ENCODE measurements at places on chromosomes 7 and 10.

- no peak for DNase-seq
Observed at GRCh38 chr10:5433182-5433581, 20.8 kb downstream of the NET1 start.

- DNase-seq, result no peak
Observed at GRCh38 chr7:125391921-125392320, 462.3 kb upstream of the POT1 start.

- DNase-seq, result no peak
Observed at GRCh38 chr10:2392145-2392812, 655.0 kb upstream of the ADARB2 start.

DNA sequence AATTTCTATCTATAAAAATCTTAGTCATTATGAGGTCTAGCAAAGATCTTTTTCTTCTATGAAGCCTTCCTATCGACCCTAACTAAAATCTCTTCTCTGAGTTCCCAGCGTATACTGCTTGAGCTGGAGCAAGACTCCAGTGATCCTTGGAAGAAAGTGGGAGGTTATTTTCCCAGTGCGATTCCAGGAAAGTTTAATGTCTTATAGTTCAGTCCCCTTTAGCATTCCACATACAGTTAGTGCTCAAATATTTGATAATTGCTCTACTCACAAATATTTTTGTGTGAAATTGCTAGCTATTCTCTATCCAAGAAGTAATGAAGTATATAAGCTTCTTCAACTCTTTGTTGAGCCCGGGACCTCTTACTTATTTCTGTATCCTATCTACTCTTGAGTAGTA lies 47.7 kb downstream of the ZEB1 start:
- no peak for DNase-seq

DNA sequence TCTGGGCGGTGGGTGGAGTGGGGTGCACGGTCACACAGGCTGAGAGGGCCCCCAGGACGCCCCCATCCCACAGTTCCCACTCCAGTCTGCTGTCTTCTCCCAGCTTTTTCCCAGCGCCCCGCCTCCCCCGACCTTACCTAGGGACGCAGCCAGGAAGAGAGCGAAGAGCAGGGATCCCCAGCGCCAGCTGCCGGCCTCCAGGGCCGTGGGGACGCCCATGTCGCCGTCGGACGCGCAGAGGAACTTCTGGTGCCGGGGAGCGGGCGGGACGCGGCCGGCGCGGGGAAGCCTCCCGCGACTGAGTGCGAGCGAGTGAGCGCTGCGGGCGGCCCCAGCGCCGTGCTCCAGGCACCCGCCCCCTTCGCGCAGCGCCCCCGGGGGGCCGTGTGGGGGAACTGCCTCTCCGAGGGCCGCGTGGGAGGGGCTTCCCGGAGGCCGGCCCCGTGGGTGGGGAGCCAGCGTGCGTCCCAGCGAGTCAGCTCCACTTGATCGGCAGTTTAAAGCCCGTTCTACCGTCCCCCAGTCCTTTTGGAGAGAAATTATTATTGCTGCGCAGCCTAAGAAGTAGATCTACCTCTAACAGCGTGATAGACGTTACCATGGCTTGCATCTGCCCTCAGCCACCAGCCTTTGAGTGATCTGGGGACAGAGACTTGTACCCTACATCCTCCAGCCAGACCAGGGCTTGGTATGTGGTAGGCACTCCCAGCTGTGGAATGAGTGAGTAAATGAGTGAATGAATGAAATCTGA lies at the start of gene VSIR:
TSS of gene VSIR (minus strand) at position 300 of the 751 bp plus-strand sequence. CDS start at position 219, 81 bp downstream.
- DNase-seq, result peak; percentile 98

GRCh38 chr10:130741901-130742855 lies 569.3 kb downstream of the TCERG1L start:
- DNase-seq, result peak; percentile 33

GRCh38 chr10:44339218-44339617 lies 45.7 kb downstream of the CXCL12 start:
- DNase-seq, result no peak

DNA sequence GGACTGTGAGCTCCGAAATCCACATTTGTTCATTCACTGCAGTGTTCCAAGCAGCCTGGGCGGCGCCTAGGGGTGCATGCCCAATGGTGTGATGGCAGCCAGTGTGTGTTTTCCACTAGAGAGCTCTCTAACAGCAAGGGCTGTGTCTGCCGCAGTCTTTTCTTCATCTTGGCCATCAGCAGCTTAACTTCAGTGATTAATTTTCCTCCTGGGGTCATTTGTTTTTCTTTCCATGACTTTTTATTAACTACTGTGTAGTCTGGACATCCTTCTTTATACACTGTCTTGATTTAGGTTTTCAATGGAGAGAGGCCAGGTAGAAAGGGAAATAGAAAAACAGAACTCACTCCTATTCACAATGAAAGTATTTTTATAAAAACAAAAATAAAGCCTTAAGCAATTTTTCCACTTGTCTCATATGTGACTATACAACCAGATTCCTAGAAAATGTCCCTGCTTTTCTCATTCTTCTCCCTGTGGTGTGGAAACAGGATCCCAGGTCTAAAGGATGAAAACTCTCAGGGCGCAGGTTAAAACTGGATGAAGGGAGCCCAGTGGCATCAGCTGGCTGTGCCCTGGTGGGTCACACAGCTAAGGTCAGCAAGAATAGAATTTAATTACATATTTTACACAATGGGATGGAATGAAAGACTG lies 176.8 kb downstream of the PKD1L1 start:
- no peak for DNase-seq

DNA sequence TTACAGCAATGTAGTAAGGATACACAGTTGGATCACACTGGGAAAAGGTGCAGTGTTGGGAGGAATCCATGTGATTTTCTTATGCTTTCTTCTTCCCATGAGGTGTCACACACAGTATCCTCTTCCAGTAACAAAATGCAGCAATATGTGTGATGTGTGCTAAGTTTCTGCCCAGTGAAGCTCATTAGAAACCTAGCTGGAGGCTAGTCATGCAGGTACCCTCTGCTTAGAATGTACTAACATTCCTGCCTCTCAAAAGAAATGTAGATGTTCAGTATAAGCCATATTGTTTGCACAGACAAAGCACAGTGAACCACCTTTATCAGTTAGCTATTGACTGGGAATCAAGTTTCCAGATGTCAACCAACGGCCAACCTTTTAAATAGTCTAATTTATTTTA lies 12.9 kb upstream of the KCND2 start:
- DNase-seq, result no peak

GRCh38 chr7:98598846-98599615 lies 18.1 kb upstream of the NPTX2 start:
- no peak for DNase-seq

- DNase-seq, result no peak
Observed at GRCh38 chr7:4681218-4681851, 760 bp upstream of the FOXK1 start.

- peak; percentile 65 for DNase-seq
Observed at GRCh38 chr10:61779950-61780659, 117.4 kb downstream of the CABCOCO1 start.

DNA sequence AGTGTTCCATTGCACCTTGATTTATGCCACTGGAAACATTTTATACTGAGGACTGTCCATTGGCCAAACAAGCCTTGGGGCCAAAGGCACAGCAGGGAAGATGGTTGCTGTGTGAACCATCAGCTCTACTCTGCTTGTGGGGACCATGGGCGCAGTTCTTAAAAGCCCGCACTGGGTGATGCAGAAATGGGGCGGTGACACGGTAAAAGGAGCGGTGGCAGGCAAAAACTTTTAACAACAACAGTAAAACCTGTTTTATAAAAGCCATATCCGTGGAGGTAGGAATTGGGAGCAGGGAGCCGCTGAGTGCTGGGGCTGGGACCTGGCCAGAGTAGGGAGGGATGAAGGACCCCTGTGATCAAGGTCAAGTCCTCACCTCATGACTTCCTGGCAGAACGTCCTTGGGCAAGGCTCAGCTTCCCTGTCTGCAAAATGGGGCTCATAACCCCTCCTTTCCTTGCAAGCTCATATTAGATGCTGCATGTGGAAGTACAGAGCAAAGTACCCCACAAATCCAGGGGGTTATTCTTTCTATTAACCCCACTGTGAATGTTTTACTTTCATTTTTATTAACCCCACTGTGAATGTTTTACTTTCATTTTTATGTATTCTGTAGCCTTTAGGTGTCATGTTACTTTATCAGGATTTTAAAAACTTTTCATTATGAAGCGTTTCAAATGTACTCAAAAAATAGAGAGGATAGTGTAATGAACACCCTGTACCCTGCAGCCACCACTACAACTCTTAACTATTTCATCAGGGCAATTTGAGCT lies 78.3 kb downstream of the GRK5 start:
- DNase-seq, result no peak

Measured in activated effector memory CD4-positive, alpha-beta T cell treated with anti-CD3 and anti-CD28 coated beads, Interleukin-2, amount 50 U/mL, for 16 hours (primary cell).